ENCODE measurements at places on chromosomes 3 and 15. TPM values are rescaled to one million over a fixed set of nuclear protein-coding genes. Genes with fewer than 3 reads are reported as not detected.

DNA sequence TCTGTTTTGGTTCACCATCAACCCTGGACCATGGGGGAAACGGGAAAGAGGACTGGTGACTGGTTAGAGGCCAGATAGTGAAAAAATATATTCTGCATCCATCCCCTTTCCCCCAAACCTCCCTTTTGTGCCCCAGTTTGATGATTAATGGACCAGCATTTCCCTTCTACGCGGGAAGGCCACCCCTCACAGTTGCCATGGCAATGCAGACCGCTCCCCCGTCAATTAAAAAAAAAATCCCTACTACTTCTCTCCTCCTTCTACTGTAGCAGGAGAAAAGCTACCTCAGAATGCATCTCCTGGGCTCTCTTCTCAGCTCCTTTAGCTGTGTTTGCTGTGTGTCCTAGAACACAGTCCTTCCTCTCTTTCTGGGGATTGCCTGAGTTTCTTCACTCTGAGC is 4.0 kb downstream of the BAHD1 start:
- DNase-seq = no peak

DNA sequence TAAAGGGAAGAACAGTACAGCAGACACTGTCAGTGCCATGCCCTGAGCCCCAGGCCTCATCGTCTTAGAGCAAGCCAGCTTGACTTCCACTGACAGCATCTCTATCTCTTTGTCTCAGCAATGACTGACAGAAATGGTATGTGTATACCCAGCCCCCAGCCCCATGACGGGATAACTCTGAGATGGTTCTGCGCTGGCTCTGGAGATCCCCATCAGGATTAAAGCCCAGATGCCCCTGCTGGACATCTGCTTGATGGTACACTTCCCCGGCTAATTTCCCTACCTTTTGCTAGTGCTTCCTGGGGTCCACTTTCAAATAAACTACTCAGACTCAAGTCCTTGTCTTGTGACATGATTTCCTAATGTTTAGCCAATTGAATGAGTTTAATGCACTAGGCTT is 7.6 kb downstream of the NMNAT3 start:
- DNase-seq = no peak

DNA sequence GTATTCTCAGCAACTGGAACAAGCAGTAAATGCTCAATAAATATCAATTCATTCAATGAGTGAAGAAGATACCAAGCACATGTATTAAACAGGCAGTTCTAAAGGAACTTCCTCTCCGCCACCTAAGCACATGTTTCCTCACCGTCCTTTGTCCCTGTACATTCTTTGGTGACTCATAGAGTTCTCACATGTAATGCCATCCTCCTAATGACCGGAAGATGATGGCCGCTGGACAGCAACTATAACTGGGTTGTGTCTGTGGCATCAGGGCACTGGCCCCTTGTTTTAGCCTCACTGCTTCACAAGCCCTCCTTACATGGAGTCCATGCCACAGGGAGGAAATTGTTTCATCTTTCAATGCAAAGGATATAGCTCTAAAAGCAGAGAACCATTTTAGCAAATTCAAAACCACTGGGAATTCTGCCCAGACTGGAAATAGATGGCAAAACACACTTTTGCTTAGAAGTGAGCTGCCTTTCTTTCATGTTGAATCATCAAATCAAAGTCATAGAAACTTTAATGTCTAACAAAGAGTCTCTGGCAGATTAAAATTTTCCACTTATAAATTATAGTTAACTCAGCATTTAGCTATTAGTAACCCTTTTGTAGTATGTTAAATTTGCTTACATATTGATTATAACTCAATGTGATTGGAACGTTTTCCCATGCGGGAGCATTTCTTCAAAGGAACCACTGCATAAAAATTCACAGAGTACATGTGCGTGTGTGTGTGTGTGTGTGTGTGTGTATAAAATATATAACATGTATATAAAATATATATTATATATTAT is 74.1 kb downstream of the GAP43 start:
- DNase-seq = no peak

GRCh38 chr15:92243227-92243626 is 150.5 kb upstream of the ST8SIA2 start:
- DNase-seq = no peak

DNA sequence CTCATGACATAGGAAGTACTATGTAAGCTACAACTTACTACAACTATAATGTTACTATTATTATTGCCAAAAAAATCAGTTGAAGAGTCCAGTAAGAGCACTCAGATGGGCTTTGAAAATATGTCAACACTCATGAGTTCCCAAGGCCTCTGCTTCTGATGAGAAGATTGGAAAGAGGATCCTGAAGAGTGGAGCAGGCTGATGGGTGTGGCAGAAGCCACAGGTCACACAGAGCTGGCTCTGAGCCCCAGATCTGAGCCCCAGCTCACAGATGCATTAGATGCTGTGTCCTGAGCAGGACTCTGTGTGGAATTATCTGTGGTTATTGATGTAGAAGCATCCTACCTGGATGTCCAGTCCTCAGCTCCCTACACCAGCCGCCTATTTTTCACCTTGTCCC is 65.6 kb downstream of the SPSB4 start:
- DNase-seq = no peak

GRCh38 chr3:40680685-40681657 is 156.2 kb downstream of the ZNF621 start:
- no peak for DNase-seq

DNA sequence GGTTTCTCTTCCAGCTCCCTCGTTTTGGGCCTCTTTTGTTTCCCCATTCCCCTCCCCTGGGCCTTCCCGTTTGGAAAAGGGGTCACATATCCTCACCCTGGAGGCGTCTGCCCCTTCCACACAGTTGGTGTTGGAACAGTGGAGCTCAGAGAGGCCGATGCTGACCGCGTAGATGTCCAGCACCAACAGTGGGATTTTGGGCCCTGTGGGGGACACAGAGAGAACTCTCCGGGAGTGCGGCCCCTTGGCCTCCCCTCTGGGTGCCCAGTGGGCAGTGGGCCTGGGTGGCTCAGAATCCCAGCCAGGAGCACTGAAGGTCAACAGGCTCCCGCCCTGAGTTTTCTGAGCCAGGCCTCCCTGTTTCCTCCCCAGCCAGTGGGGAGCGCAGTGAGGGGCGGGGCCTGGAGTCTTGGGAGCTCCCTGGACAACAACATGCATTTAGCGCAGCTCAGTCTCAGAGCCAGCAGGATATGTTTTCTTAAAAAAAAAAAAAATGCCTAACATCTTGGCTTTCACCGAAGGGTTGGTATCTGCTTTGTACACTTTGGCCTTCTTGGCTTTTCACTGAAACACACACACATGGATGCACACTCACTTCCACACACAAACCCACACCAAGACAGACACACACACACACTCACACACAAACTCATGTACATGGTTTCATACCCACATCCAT is 670 bp upstream of the ISLR start:
- DNase-seq = peak; percentile 42

DNA sequence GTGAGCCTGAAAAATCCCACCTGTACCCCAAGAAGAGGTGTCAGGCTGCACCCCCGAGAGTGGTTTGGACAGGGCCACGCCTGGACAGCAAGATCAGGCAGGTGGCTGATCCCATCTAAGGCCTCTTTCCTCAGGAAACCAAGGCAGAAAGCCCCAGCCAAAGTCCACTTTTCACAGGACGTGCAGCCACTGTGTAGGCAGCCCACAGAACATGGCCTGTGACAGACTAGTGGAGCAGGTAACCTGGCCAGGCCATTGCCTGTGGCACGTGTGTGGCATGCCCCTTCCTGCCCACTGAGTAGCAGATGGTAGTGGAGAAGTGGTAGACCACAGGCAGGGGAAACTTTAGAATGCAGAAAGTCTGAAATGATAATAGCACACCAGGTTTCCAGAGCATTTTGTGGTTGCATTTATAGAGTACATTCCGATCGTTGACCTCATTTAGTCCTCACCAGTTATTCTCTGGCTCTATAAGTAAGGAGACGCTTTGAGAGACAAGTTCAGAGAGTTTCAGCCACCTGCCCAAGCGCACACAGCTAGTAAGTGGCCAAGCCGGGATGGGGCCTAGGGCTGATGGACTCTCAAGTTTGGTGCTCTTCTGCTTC is 68.7 kb downstream of the AAGAB start:
- DNase-seq = no peak

GRCh38 chr3:187919048-187919447 is 173.8 kb upstream of the BCL6 start:
- DNase-seq = peak; percentile 63

DNA sequence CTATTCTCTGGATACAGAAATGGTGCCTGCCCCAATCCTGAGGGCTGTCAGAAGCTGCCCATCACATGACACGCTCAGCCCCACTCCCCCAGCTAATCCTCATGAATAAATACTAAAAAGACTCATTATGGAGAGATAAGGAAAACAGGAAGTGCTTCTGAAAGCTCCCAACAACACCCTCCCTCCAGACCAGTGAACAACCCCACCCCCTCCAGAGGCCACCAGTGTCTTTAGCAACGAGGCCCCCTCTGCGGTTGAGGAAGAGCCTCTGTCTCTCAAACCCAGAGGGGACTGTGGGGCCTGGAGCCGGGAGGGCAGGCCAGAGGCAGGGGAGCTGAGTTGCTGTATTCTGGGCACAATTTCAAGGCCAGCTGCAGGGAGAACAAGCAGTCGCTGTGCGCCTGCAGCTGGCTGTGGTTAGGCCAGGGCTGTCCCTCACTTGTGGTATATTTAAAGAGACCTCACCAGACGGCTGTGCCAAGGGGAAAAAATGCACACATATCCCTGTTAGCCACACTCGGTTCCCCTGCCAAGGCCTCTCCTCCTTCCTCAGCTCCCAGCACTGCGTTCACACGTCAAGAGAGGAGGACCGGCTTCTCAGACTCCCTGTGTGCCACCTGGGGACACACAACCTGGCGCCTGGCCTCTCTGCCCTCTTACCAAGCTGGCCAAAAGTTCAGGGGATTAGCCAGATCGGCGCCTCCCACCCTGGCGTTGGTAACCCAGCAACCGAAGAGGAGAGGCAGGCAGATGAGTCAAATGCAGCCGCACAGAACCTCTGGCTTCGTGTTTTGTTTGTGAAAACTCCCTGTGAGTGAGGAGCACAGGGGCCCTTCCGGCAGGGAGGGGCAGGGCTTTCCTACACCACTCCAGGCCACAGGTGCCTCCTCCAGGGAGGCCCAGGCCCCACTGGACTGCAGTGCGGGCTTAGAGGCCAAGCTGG is 101.2 kb upstream of the ETV5 start:
- DNase-seq = no peak

DNA sequence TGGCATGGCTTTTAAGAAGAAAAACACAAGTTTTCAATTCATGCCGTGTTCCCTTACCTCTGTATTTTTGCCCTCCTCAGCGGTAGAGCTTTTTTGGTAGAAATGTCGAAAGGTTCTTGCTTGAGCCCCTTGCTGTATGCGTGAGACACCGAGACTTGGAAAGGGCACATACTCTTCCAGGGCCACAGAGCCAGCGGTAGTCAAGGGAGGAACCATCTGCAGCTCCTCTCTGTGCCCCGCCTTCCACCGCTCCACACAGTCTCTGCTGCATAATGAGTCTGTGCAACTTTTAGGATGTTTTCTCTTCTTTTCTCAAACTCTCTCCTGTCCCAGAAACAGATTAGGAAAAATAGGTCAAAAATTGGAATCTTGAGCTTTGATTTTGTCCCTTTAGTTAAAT is 77.5 kb downstream of the LPP start:
- DNase-seq = no peak

- no peak for DNase-seq
Observed at GRCh38 chr3:5497497-5497896, 310.0 kb downstream of the EDEM1 start.

DNA sequence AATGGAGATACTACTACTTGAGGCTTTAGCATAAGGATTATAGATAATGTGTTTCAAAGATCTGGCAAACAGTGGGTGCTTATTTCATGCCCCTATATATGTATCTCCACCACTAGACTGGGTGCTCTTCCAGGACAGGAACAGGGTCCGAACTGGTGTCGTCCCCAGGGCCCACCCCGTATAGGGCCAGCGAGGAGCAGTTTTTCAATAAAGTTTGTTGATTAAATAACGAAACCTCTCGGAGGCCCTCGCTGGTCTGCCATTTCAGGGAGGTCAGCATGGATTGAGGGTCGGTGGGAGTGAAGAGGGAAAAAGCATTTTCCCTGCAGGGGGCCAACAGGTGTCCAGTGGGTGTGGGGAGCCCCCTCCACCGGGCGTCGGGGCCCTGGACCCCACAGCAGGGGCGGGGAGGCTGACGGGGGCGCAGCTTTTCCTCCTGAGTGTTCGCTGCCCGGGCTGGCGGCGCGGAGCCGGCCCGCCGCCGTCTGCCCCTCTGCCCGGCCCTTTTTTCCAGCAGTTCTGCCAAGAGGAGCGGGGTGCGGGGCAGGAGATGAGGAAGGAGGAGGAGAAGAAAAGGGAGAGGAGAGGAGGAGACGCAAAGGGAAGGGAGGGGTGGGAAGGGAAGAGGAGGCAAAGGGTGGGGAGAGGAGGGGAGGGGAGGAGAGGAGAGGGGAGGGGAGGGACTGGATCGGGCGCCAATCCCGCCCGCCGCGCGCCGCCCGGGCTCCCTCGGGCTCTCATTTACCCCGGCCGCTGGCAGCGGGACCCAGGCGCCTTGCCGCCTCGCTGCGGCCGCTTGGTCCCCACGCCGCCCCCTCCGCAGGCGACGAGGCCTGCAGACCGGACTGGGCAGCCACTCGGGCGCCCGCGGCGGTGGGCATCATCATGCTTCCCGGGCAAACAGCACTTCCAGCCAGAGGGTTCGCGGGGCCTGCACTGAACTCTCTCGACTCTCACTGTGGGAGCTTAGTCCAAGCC is 66.3 kb downstream of the ISG20 start:
- no peak for DNase-seq

- DNase-seq = no peak
Observed at GRCh38 chr3:106206146-106206545, 337.3 kb upstream of the CBLB start.

DNA sequence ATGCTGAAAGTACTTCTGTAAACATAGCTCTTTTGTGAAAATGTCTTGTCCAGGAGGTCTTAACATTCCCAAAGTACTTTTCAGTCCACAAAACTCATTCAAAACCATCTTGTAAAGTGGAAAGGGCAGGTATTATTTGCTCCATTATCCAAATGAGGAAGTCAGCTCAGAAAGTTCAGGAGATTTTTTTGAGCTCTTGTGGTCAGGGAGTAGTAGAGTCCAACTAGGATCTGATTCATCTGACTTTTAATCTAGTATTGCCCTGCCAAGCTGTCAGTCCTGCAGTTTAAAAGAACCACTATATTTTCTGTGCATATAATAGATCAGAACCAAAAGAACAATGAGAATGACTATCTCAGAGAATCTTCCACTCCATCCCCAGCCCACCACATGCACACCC is 83.5 kb downstream of the FOXB1 start:
- no peak for DNase-seq

- no peak for DNase-seq
Observed at GRCh38 chr3:171393032-171393744, 67.0 kb downstream of the TNIK start.

GRCh38 chr3:42055291-42055690 is 35.9 kb upstream of the TRAK1 start:
- DNase-seq = no peak

- no peak for DNase-seq
Observed at GRCh38 chr3:106552351-106553043, 683.7 kb upstream of the CBLB start.

The GOLGA8J gene
- not detected for total RNA-seq

The CPNE9 gene
- 0.11 TPM for total RNA-seq

The ZNF639 gene
- 33.4 TPM for total RNA-seq

The SLC27A2 gene
- 20.1 TPM for total RNA-seq

The GRM7 gene
- total RNA-seq = not detected
